ENCODE measurements at places on chromosomes 2 and 18. TPM values are rescaled to one million over a fixed set of nuclear protein-coding genes. Genes with fewer than 3 reads are reported as not detected.

OTOS gene
- total RNA-seq: not detected

TNFAIP6 gene
- total RNA-seq: 5.1 TPM

SERPINB2 gene
- total RNA-seq: not detected

CTLA4 gene
- total RNA-seq: not detected

NLRC4 gene
- total RNA-seq: 1.7 TPM

HOXD13 gene
- total RNA-seq: not detected

DLX2 gene
- not detected for total RNA-seq

CCDC150 gene
- total RNA-seq: 2.5 TPM

All from left cardiac atrium (tissue), 4 donors.